ENCODE measurements at places on chromosomes 1 and 21.

DNA sequence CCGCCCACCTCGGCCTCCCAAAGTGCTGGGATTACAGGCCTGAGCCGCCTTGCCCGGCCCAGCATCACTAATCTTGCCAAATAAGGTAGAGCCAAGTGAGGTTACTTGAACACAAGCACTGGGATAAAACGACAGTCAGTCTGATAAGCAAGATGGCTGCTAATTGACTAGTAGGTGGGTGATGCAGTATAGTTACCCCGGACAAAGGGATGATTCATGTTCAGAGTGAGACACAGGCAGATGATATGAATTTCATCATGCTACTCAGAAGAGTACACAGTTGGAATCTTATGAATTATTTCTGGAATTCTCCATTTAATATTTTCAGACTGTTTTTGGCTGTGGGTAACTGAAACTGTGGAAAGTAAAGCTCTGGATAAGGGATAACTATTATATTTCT is 178.4 kb downstream of the USP25 start:
- DNase-seq = no peak

DNA sequence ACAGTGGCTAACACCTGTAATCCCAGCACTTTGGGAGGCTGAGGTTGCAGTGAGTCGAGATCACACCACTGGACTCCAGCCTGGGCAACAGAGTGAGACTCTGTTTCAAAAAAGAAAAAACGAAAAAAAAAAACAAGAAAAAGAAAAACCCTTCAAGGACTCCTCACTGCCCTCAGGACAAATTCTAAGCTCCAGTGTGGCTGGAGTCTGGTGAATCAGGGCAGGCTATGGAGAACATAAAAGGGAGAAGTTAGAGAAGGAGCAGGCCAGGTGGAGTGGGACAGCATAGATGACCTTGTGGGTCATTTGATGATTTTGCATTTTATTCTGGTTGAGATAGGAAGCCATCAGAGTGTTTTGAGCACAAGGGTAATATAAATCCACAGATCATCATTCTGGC is 12.5 kb upstream of the UAP1 start:
- DNase-seq = no peak

DNA sequence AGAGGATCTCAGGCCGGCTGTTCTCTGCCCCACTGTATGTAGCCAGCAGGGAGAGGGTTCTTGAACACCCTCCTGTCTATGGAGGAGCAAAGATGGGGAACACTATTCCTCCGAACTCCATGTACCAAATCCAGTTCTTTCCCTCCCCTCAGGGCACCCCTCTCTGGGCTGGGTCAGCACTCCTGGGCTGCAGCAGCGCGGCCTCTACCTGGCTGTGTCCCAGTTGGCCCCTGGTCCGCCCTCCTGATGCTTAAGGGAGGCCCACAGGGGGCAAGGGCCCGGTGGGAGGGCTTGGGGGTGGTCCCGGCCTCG is 471 bp upstream of the ADPRS start:
- no peak for DNase-seq

DNA sequence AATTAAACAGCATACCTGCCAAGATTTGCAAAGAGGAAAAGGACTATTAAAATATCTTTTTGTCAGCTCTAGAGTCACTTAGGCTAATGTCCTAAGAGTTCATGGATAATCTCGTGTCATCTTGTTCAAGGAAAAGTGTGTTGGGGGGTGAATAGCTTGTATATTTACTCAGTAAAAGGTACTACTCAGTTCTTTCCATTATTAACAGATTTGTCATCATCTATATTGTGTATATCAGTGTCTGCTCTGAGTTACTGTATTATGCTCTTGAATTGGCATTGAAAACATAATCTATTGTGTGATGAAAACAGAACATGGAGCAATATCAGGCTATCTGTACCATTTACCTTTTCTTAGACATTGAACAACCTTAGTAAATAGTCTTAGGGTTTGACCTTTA is 41.9 kb downstream of the SMG7 start:
- DNase-seq = no peak

DNA sequence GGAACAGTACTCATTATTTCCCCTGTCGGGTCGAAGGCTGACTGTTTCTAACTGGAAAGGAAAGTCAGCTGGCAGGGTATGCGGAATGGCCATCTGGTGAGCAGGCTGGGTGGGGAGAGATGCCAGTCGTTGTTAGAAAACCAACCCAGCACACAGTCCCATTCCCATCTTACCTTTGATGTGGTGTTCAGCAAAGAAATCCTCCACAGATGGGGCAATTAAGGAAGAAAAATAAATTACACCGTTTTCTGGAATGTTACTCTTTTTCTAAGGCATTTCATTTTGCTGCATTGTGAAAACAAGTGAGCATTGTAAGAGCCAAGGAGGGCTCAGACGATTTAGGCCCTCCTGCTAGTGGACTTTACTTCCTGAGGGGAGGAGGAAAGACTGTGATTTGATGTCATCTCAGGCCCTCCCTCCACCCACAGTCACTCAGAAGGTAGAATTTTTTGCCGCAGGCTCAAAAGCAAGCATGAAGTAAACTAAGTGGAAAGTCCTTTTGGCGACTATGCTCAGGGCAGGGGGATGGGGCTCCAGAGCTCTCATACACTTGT is at the start of gene SLC16A4:
Gene SLC16A4, minus strand, starts transcription at position 335 of the 554 bp plus-strand sequence. CDS start 1,703 bp downstream, outside the sequence.
- no peak for DNase-seq

GRCh38 chr1:156510709-156511108 is 10.1 kb upstream of the MEF2D start:
- DNase-seq = no peak

DNA sequence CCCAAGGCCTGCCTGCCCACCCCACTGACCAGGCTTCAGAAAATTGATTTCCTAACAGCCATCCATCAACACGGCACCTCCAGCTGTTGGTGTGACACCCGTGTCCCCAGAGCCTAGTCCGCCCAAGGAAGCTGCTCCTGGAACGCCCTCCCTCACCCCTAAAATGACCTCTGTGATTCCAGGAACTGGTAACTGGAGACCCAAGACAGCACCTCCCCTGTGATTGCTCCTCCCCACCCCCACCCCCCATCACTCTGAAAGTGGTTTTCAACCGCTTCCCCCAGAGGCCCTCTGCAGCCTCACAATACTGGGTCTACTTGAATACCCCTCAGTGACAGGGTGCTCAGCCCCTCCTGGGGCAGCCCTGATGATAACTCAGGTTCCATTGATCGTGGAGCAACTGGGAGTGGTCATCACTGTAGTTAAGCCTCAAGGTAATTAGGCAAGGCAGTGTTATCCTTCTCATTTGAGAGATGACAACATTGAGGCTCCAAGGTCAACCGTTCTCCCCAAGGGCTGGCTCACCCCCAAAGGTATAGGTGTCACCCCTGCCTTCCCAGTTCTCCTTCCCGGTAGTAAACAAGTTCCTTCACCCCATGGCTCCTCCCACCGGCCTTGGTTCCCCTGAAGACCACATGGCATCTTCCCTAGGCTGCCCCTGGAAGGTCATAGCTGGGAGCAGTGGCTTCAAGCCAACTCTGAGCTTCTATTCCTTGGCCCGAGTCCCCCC is 52.0 kb downstream of the TAS1R2 start:
- DNase-seq = no peak

GRCh38 chr21:44791993-44792392 is 9.6 kb downstream of the UBE2G2 start:
- DNase-seq = no peak

- no peak for DNase-seq
These were observed 235.2 kb downstream of the KCNT2 start for GRCh38 chr1:196372896-196373536.

- DNase-seq = no peak
These were observed 247.6 kb downstream of the TGFB2 start for GRCh38 chr1:218592688-218593087.

GRCh38 chr21:8990326-8991087 is 1530.9 kb upstream of the TPTE start:
- DNase-seq = no peak

DNA sequence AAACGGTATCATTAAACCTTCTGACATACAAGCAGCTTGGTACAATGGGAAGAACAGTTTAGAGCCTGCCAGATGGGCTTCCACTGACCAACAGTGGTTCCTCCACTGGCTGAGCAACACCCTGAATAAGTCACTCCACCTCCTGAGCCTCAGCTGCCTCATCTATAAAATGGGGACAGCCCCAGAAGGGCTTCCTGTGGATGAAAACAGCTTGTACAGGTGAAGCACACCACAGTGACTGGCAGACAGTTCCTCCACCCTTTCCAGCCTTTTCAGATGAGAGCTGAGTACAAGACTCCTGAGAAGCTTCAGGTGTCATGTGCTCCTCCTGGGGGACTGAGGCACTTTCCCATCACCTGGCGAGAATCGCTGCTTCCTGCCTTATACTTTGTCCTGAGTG is 2.1 kb downstream of the CAPZB start:
- no peak for DNase-seq

DNA sequence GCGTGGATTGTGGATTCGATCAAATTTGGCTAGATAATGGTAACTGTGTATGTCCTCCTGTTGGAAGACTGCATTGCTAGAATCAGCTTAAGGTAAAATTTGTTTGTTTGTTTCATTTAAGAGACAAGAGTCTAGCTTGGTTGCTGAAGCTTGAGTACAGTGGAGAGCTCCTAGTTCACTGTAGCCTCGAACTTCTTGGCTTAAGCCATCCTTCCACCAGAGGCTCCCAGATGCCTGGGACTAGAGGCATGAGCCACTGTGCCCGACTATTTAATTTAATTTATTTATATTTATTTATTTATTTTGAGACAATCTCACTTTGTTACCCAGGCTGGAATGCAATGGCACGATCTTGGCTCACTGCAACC is 1.5 kb downstream of the PHACTR4 start:
- no peak for DNase-seq

DNA sequence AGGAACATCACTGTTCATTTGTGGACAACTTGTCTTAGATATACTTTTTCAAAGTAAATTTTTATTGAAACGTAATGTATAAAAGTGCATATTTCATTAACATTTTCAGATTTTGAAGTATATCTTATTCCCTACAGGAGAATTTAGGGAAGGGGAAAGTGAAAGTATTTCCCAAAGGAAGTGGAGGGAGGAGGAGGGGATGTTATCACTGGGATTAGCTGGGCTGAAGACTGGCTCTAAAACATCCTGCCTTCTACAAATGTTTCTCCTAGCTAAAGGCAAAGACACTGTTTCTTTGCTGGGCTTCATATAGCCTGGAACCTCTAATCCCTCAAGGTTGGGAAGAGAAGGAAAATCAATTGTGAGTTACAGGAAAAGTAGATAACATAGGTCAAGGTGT is 7.1 kb upstream of the ZNF697 start:
- no peak for DNase-seq

DNA sequence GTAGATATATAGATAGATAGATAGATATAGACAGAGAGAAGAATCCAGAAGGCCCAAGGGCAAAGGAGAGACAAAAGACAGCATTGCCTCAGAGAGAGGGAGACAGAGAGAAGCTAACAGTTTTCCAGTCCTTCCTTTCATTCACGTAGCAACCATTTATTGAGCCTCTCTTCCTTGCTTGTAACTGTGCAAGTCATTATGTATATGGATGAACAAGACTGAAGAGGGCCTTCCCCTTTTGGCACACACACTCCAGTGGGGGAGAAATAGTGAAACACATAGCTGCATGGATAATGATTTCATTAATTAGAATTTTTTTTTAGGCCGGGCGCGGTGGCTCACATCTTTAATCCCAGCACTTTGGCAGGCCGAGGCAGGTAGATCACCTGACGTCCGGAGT is 74.8 kb upstream of the PUM1 start:
- DNase-seq = no peak

- no peak for DNase-seq
These were observed 7.0 kb downstream of the DDOST start for GRCh38 chr1:20654104-20654690.
